Activated CD4-positive, alpha-beta memory T cell treated with anti-CD3 and anti-CD28 coated beads for 36 hours (primary cell): ENCODE measurements at places on chromosomes 2 and 18. TPM values are rescaled to one million over a fixed set of nuclear protein-coding genes. Genes with fewer than 3 reads are reported as not detected.

DNA sequence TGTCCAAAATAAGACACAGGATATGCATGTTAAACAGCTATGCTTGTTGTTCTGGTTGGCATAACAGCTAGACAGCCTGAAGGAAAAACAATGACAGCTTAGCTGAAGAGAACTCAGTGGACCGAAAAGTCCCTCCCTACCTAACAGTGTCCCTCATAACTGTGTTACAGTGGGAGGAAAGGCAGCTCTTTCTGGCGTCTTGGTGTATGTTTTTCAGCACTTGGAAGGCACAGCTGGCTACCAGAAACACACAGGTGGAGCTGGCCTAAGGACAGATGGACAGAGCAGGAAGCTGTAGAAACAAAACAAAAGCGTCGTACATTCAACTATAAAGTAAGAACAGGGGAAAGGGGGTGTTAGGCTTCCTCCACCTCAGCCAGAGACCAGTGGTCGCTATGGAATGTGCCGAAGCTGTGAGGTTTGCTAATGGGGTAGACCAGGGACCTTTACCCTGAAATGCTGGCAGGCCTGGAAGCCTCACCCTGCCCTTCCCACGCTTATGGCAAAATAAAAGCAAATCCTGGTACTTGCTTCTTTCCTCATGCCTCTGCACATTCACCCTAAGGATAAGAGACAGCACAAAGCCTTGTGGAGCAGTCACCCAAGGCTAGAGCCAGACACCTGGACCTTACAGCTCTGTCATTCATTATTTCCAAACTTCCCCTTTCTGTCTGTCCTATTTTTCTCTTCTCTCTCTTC, 103.5 kb upstream of the TRIB2 start:
- H3K4me1 ChIP-seq, result peaks cover 7% of the 10 kb centered on the region
- no peak overlapping the region for H3K27ac ChIP-seq
- H3K36me3 ChIP-seq, result no peaks in the 10 kb centered on the region
- DNase-seq, result no peak
- H3K27me3 ChIP-seq, result no peaks in the 10 kb centered on the region

DNA sequence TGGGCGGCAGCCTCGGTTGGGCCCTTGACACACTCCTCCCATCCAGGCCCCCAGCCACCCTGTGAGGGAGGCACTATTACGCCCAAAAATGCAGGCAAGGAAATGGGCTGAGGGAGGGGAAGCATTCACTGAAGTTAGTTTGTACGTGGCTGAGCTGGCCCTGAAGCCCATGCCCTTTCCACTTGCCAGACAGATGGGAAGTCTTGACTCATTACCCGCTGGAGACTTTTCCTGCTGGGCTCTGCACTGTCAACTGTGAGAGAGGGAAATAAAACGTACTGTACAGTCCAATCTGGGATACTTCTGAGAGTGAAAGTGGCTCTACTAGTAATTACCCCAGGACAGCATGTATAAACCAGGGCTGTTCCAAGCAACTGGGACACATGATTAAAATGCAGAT, 125.9 kb downstream of the MSH2 start:
- no peak overlapping the region for H3K4me3 ChIP-seq

DNA sequence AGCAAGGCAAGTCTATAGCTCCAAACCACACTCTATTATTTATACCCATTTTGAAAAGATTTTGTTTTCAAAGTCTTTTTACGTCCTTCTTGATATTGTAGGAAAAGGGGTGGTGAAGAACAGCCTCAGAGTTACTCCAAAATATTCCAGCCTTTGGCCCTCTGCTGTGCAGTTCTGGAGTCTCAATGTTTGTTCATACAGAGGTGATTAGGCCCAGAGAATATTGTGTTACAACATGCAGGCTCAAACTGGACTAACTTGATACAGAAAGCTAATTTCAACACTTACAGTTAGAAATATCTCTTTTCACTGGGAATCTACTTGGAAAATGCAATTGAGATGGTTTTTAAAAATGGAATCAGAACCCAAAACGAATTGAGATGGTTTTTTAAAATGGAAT, 40.4 kb upstream of the SLC25A52 start:
- peaks cover 1% of the 10 kb centered on the region for H3K27me3 ChIP-seq
- H3K4me1 ChIP-seq, result no peaks in the 10 kb centered on the region
- H3K36me3 ChIP-seq, result no peaks in the 10 kb centered on the region
- DNase-seq, result no peak
- no peak overlapping the region for H3K4me3 ChIP-seq

- no peak overlapping the region for H3K4me3 ChIP-seq
- no peaks in the 10 kb centered on the region for H3K27me3 ChIP-seq
- DNase-seq, result no peak
- peaks cover 6% of the 10 kb centered on the region for H3K4me1 ChIP-seq
These were observed 43.6 kb downstream of the UGGT1 start for GRCh38 chr2:128134573-128134972.

GRCh38 chr18:32072321-32072720, 19.4 kb upstream of the RNF138 start:
- H3K4me1 ChIP-seq, result peaks cover 27% of the 10 kb centered on the region
- no peak overlapping the region for H3K4me3 ChIP-seq
- peak overlapping the region; percentile 13 for H3K27ac ChIP-seq

- no peak for DNase-seq
- no peaks in the 10 kb centered on the region for H3K36me3 ChIP-seq
- peaks cover 18% of the 10 kb centered on the region for H3K27me3 ChIP-seq
- H3K4me3 ChIP-seq, result no peak overlapping the region
- peaks cover 12% of the 10 kb centered on the region for H3K4me1 ChIP-seq
These were observed 228.6 kb downstream of the SETBP1 start for GRCh38 chr18:44909191-44909719.

GAL3ST2 gene
- total RNA-seq, result 0.93 TPM
